ENCODE measurements at places on chromosomes 2 and 18.

GRCh38 chr2:165032559-165032958 is 77.2 kb upstream of the SLC38A11 start:
- no peak for DNase-seq

- no peak for DNase-seq
Observed at GRCh38 chr2:173221937-173222594, 132.6 kb upstream of the CDCA7 start.

GRCh38 chr2:240959214-240959940 is 39.0 kb upstream of the SNED1 start:
- DNase-seq, result no peak

DNA sequence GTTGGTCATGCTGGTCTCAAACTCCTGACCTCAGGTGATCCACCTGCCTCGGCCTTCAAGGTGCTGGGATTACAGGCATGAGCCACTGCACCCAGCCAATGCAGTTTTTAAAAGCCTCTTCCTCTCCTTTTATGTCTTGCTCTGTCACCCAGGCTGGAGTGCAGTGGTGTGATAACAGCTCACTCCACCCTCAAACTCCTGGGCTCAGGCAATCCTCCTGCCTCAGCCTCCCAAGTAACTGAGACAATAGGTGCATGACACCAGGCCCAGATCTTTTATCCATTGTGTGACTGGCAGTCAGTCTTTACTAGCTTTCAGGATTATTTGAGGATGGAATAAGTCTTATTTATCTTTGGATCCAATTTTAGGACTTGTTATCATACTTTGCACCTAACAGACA is 13.2 kb downstream of the KCTD18 start:
- DNase-seq, result no peak

DNA sequence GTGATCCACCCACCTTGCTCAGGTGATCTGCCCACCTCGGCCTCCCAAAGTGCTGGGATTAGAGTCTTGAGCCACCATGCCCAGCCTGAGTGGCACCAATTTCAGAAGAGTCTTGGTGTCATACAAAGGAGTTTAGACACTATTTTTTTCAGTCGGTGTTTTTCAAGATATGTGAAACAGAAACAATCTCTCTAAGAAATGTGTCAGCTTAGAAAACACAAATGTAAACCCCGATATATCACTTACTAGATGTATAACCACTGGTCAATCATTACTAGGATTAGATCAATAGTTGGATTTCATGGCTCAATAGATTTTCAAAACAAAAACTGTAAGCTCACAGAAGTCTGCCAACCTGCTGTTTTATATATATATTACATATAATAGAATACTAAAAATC is 67.2 kb upstream of the FRZB start:
- no peak for DNase-seq

DNA sequence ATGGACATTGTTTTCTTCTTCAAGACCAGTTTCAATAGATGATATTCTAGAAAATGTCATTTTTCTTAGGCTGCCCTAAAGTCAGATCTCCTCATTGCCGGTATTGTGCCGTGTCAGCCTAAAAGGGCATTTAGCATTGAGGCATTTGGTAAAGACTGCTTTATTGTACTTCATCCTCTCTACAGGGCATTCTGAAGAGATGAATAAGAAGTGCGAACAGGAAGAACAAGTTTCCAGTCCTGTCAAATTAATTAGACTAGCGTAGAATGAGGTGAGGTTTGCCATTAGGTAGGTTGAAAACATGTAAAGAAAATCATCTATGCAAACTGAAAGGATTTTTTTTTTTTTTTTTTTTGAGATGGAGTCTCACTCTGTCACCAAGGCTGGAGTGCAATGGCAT is 60.6 kb downstream of the ETAA1 start:
- no peak for DNase-seq

DNA sequence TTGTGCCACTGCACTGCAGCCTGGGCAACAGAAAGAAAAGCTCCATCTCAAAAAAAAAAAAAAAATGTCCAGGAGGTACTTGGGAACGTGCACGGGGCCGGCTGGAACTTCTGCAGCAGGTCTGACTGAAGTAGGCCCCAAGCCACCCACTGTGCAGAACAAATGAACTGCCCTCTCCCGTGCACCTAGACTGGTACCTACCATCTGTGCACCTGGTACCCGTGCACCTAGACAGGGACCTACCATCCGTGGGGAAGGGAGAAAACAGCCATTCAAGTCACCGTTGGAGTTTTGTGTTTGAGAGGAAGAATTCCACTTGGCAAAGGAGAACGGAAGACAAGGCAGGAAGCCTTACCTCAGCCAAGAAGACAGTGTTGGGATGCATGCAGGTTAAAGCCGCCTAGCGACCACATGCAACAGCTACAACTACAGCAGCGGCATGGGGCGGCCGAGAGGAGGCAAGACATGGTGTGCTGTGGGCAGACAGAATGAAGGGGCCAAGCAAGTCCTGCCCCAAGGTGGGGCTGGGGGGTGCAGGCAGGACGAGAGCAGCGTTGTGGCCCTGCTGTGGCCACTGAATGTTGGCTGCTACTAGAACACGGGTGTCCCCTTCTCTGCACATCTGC is 16.1 kb downstream of the ST3GAL5 start:
- no peak for DNase-seq

- DNase-seq, result no peak
Observed at GRCh38 chr2:234968631-234969305, 17.0 kb downstream of the SH3BP4 start.

DNA sequence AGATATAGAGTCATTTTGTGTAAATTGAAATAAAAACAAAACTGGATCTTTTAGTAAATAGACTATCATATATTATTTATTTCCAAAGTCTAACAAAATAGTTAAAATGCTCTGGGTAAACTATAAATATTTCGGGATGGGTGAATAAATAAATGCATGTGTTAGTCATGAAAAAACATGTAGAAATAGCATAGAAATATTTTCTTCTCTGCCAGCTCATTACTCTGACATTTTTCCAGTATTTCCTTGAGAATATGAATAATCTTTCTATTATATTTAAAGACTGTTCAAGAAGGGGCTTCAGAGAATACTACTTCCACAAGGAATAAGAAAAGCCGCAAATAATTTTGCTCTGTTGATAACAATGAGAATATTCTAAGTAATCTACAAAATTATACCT is 880.4 kb downstream of the TRIB2 start:
- DNase-seq, result no peak

DNA sequence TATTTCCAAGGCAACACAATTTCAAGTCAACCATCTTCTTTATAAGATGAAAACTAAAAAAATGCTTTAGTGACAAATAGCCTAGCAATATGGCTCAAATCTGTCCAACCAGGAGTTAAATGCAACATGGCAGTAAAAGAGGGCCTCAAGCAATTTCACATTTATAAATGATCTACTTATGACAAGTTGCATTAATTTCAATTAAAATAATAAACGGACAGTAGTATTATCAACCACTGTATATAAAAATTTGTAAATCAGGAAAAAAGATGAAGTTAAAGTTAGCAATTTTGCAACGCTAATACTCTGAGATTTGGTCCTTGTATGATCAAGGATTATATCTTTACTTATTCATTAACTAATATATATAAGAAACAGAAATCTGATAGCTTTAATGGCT is 19.3 kb downstream of the CCDC88A start:
- DNase-seq, result no peak

DNA sequence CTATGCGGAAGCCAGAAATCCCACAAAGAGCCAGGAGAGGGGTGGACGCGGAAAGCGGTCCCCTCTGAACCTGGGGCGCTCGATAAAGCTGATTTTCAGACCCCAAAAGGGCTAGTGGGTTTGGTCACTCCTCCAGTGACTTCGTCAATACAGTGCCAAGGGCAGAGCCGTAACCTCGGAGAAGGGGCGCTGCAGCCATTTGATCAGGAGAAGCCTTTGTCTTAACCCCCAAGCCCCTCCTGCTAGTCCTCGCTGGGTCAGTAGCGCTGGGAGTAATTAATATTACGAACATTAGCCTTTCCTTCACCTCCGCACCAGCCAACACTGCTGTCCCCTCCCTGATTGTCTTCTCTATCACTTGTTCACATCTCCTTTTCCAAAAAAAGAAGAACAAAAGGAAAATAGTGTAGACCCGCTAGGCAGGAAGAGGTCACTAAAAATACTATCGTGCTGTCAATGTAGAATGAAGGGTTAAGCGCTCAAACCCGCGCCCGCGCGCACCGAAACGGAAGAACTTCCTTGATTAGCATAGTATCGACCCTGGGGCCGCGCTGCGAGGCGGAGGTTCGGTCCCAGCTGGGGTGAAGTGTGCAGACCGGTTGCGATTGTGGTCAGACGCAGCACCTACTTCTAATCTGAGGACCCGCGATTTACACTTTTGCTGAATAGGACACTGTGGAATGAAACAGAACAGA is 63.2 kb upstream of the MAPRE2 start:
- no peak for DNase-seq

Measured in AG04450 (cell line).